ENCODE measurements at places on chromosomes 7 and 10. TPM values are rescaled to one million over a fixed set of nuclear protein-coding genes. Genes with fewer than 3 reads are reported as not detected.

TMEM184A gene
- total RNA-seq = not detected

GRK5 gene
- 20.5 TPM for total RNA-seq

SLC13A1 gene
- total RNA-seq = not detected

MSS51 gene
- 2.5 TPM for total RNA-seq

EGFR gene
- total RNA-seq = 147 TPM

TUBAL3 gene
- total RNA-seq = not detected

AS3MT gene
- total RNA-seq = 7.0 TPM

NAT16 gene
- not detected for total RNA-seq

CASTOR2 gene
- 5.6 TPM for total RNA-seq

TAF6 gene
- total RNA-seq = 42.7 TPM

CPN1 gene
- total RNA-seq = not detected

NEUROD6 gene
- not detected for total RNA-seq

FAM241B gene
- total RNA-seq = not detected

ELN gene
- 101 TPM for total RNA-seq

PLEKHS1 gene
- not detected for total RNA-seq

GJD4 gene
- total RNA-seq = not detected

ITIH5 gene
- 0.09 TPM for total RNA-seq

SDHAF3 gene
- total RNA-seq = 16.0 TPM

AGR2 gene
- not detected for total RNA-seq

FIS1 gene
- 90.5 TPM for total RNA-seq

Measured in fibroblast of the aortic adventitia (primary cell).